Activated CD8-positive, alpha-beta memory T cell treated with anti-CD3 and anti-CD28 coated beads, Interleukin-2, amount 10 ng/mL, durations not matched to agents 7 days and 5 days (primary cell): ENCODE measurements at places on chromosomes 1 and 21. TPM values are rescaled to one million over a fixed set of nuclear protein-coding genes. Genes with fewer than 3 reads are reported as not detected.

Gene LPAR3
- total RNA-seq, result 0.47 TPM

Gene TBX19
- 2.0 TPM for total RNA-seq

Gene KRTAP10-6
- not detected for total RNA-seq

Gene UBL4B
- total RNA-seq, result not detected

Gene MPZ
- 5.9 TPM for total RNA-seq

Gene OR2L3
- not detected for total RNA-seq

Gene TNFRSF8
- 3.8 TPM for total RNA-seq

Gene PADI2
- 0.23 TPM for total RNA-seq

Gene ARHGAP30
- total RNA-seq, result 273 TPM

Gene TXNIP
- 207 TPM for total RNA-seq

Gene SELL
- total RNA-seq, result 61.4 TPM

Gene KRTAP19-1
- not detected for total RNA-seq

Gene S100A3
- not detected for total RNA-seq

Gene ANGPTL3
- not detected for total RNA-seq

Gene HTR6
- total RNA-seq, result not detected

Gene S100A7
- total RNA-seq, result not detected

Gene TTLL10
- not detected for total RNA-seq

Gene RAB42
- not detected for total RNA-seq

Gene LRRC3
- 3.9 TPM for total RNA-seq

Gene GPR3
- total RNA-seq, result 0.49 TPM

Gene GBP7
- total RNA-seq, result 0.18 TPM

Gene GREM2
- not detected for total RNA-seq

Gene OR10J1
- not detected for total RNA-seq

Gene GPR25
- total RNA-seq, result not detected

Gene SLC1A7
- total RNA-seq, result not detected

Gene CFHR3
- total RNA-seq, result not detected

Gene PLA2G2D
- not detected for total RNA-seq

Gene NEXN
- total RNA-seq, result 2.7 TPM
